ENCODE measurements at places on chromosomes 11 and 22.
A peak's percentile ranks its signal among the peaks of the same experiment; 100 is the strongest.

DNA sequence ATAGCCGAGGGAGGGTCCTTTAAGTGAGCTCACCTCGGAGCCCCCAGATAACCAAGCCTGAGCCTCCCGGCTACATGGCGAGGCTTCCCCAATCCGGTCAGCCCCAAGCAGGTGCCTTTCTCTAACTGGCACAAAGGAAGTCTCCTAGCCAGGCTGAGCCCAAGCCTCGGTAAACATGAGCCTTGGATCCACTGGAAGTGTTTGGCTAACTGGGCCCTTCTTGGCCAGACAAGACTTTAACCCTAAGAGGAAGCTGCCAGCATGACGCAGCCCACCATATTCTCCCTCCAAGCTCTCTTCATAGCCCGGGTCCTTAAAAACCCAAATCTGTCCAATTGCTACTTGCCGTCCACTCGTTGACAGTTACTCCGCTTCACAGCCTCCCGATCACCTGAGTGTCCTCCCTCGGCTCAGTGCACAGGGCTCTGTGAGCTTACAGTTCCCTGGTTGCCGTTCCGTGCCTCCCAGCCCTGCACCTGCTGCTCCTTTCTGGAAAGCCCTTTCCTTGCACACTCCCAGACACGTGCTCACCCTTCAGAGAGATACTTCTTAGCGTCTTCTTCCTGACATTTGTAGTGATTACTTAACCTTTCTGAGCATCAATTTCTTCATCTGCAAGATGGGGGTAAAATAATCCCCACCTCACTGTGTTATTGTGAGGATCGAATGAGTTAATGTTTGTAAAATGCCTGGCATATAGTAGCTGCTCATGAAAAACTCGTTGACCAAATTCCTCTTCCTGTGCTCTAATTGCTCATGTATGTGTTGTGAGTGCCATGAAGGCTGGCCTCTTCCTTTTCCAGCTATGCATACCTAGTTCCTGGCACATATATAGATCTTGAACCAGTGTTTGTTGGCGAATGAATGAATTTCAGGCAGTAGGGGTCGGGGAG, 25.6 kb downstream of the TXN2 start:
- no peak for DNase-seq

DNA sequence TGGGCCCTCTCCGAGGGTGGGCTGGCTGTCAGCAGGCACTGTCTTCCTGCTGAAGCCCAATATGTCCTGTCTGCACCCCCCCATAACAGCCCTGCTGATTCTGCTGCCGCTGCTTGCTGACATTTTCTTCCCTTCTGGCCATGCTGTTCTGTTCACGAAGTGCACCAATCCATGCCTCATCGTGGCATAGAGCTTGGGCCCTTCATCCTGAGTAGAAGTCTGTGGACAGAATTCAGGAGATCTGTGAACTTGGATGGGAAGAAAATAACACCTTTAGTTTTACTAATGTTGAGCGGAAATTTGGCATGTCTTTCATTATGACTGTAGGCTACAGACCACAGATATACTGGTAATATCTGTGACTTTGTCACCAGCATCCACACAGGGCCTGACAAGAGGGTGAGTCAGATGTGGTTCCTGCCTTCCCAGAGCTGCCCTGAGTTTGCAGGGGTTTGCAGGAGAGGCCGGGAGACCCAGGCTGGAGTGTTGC, 14.1 kb upstream of the KIAA0930 start:
- no peak for DNase-seq

DNA sequence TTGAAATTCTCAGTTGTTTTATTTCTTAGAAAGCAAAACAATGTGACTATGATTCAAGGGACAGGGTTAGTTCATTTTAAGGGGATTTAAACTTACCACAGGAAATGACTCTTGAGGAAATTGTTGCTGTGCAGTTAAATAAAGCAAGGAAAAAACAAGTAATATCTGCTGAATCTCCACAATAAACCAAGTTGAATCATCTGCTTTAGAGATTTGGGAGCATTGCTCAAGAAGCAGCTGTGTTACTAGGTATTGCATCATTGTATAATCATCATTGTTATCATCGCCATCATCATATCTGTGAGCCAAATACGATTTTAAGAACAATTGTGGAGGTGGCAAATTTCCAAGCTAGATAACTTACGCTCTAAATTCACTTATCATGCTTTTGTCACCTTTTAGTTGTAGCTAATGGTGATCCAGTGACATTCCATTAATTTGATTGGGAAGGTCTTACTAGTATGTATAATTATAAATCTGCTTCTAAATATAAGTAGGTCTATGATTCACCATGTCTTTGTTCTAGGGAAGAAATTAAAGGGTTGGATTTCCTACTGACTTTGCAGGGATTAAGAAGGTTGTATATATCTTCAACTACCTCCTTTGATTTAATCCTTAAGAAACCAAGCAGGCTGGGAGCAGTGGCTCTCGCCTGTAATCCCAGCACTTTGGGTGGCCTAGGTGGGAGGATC, 19.9 kb downstream of the MMP10 start:
- peak; percentile 43 for DNase-seq

- DNase-seq = no peak
Measured at GRCh38 chr22:30871391-30872284, 96.9 kb downstream of the MORC2 start.

- no peak for DNase-seq
Measured at GRCh38 chr11:111324277-111324720, 26.0 kb downstream of the POU2AF3 start.

GRCh38 chr11:96284917-96285316, 58.1 kb downstream of the MAML2 start:
- no peak for DNase-seq
